ENCODE measurements at places on chromosomes 16 and 17.
A peak's percentile ranks its signal among the peaks of the same experiment; 100 is the strongest.

GRCh38 chr17:78234261-78234865, 2.9 kb downstream of the TMEM235 start:
- no peak for DNase-seq

DNA sequence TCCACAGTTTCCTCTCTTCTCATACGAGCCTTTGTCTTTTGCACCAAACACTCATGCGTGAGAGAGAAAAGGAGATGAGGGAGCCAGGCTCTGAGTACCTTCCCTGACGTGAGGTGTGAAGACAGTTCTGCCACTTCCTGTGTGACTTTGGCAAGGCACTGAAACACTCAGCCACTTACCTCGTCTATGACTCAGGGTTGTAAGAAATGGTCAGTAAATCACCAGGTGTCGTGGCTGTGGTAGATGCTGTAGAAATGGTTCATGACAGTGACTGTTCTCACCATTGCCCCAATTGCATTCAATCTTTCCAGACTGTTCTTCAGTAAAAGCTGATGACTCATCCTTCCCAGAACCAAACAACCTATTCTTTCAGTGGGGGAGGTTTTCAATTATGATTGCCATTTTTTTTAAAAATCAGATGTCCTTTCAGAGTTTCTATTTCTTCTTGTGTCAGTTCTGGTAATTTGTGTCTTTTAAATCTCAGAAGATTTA, 49.2 kb upstream of the CBFA2T3 start:
- DNase-seq = peak; percentile 35

- no peak for DNase-seq
These were observed 13.6 kb downstream of the ASPSCR1 start for GRCh38 chr17:81990836-81991683.

GRCh38 chr17:80005360-80006338, 30.0 kb downstream of the TBC1D16 start:
- peak; percentile 26 for DNase-seq

- DNase-seq = no peak
These were observed 160.0 kb upstream of the FOXF1 start for GRCh38 chr16:86350289-86350688.

DNA sequence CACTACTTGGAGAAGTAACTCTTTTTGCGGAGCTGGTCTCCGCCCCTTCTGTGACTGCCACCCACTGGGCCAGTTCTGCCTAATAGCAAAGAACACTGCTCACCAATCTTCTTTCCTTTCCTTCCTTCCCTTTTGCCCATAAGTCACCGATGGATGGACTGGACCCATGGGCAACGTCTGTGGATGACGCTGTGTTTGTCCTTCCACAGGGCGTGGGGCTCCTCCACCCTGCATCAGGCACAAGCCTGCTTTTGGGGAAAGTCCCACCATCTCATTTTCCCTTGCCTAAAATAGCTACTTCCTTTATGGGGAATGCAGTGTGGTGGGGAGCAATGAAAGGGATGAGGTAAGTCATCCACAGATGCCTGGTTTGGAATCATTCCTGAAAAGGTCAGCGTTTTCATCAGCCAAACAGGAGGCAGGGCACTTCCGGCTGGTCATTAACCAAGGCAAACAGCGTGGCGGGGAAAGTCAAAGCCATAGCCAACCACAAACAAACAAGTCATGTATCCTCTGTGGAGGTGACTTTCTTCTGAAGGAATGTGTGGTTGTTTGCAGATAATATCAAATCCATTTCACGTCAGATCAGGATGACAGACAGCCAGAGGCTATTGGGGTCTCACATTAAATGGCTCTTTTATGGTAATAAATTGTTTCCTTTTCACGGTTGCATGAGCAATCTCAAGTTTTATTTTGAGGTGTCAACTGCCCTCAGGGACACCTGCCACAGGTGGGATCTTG, 30.7 kb upstream of the MED9 start:
- no peak for DNase-seq

GRCh38 chr17:58783380-58783779, 27.7 kb downstream of the PPM1E start:
- no peak for DNase-seq

DNA sequence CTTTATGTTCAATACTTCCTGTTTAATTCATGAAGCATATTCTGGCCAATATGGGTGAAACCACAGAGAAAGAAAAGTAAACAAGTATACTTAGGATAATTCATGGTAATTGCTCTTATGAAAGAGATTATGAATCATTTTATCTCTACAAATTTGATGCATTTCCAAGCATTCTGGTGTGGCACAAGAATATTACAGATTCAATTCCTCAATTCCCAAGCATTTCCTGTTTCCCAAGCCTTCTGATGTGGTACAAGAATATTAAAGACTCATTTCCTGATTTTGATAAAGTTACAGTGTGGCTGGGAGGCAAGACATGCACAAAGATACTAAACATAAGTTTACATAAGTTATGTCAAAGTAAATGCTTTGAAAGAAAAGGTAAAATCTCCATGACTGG, 126.1 kb upstream of the NUDT7 start:
- no peak for DNase-seq

GRCh38 chr16:28258567-28258966, 33.8 kb upstream of the SBK1 start:
- no peak for DNase-seq

GRCh38 chr16:67842509-67843342, 606 bp downstream of the THAP11 start:
- DNase-seq = no peak

GRCh38 chr16:2927010-2927646, 15.4 kb downstream of the FLYWCH1 start:
- peak; percentile 80 for DNase-seq

DNA sequence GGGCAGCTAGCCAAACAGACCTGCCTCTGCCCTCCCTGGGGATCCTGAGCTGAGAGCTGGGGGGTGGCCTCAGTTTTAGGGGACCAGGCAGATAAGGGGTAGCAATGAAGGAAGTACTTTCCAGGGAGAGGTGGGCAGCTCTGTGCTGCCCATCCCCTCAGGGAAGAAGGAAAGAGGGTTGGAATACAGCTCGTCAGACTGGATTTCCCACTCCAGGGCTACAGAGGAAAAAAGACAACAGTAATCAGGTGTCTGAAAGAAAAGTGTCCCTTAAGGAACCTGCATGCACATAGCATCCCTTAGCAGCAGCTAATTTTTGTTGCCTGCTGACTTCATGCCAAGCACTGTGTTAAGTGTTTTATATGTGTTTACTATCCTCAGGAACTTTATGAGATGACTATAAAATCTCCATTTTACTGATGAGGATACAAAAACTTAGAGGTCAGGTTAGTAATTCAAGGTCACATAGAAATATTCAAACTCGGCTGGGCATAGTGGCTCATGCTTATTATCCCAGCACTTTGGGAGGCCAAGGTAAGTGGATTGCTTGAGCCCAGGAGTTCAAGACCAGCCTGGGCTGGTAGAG, 3.2 kb upstream of the MRPL58 start:
- DNase-seq = no peak

GRCh38 chr16:65743558-65743957, 621.7 kb upstream of the CDH11 start:
- no peak for DNase-seq

DNA sequence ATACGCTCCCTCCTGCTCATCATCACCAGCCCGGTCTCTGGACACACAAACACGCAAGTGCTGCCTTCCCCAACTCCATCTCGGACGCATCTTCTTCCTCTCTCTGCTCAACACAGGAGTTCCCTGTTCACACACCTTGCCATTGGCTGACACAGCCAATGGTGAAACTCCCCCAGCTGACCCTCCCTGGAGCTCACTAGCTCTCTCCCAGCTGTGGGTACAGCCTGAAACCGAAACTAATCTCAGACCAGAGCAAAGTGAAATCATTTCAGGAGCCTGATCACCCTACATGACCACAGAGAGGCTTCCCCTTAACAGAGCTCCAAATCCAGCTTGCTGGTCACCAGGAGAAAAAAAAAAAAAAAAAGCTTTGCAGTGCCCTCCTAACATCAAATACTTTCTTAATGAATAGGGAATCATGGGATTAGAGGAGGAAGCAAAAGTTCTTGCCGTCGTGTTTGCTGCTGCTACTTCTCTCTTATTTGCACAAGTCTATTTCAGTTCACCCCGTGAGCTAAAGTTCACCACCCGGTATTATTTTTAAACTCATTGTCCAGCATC, 8.3 kb downstream of the CUEDC1 start:
- no peak for DNase-seq

DNA sequence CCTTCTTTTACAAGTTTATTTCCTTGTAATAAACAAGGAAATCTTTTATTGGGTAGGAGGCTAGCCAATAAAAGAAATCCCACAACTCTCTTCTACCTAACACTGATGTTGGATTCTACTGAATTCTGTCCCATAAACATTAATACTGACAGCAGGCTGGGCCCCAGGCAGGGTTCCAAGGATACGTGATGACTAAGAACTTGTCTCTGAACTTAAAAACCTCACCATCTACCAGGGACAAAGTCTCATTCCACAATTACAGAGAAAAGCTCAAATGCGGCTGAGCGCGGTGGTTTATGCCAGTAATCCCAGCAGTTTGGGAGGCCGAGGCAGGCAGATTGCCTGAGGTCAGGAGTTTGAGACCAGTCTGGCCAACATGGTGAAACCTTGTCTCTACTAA, 64.9 kb downstream of the ARHGAP17 start:
- DNase-seq = no peak

DNA sequence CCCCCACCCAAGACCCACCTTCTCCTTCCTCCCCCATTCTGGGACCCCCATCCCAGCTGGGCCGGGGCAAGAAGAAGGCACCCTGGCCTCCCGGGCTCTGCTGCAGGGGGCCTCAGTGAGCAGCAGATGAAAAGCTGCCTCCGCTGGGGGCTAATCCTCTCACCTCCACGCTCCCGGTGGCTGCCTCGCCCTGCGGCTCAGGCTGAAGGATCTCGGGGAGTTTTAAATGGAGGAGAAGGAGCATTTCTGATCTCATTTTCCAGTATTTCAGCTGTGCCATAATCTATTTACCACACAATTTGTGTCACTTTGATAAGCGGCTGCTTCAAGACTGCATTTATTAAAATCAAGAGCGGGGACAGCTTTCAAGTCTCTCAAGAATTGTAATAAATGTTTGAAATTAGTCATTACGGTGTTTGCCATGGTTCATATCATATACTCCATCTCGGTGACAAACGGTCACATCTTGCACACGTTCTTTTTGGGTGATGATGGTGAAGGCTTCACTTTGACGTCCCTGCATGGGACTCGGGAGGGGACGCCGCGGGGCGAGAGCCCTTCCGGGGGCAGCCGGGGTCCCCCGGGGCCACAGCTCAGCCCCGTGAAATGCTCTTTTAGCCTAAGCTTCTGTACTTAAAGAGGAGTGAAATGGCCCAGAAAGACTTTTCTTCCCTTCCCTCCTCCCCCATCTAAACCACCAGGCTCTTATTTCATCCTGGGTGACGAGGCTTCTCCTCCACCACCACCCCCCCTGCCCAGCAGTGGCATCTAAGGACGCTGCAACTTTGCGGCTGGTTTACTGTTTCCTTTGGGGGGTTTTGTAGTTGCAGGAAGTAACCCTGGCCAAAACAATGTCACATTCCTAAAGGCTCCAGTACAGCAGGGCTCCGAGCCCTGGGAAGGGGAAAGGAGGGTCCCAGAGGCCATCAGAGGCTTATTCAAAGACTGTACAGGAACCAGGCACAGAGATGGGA, 313.1 kb upstream of the TNRC6C start:
- DNase-seq = peak; percentile 17

DNA sequence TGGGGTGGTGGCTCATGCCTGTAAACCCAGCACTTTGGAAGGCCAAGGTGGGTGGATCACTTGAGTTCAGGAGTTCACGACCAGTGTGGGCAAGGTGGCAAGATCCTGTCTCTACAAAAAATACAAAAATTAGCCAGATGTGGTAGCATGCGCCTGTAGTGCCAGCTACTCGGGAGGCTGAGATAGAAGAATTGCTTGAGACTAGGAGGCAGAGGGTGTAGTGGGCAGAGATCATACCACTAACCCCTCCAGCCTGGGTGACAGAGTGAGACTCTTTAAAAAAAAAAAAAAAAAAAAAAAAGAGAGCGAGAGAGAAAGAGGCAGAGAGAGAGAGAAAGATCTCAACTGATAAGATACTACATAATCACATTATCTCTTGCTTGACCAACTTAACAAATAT, 45.9 kb downstream of the KANSL1 start:
- no peak for DNase-seq

DNA sequence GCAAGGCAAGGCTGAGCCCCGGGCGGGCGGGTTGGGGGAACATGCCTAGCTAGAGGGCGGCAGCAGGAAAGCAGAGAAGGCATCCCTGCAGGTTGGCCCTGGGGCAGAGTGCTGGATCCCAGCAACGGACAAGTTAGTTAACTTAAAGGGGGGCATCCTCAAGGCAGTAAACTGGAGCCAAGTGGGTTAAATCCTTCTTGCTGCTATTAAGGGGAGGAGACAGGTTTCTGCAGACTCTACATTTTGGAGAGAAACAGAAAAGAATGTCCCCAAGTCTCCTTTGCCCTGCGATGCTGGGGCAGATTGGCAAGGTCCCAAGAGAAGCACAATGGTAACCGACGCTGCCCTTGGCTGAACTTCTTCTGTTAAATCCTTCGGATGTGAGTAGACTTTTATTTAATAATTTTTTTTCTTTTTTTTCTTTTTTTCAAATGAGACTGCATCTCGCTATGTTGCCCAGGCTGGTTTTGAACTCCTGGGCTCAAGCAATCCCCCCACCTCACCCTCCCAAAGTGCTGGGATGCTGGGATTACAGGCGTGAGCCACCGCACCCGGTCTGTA, 14.0 kb downstream of the ATP5PD start:
- DNase-seq = no peak

DNA sequence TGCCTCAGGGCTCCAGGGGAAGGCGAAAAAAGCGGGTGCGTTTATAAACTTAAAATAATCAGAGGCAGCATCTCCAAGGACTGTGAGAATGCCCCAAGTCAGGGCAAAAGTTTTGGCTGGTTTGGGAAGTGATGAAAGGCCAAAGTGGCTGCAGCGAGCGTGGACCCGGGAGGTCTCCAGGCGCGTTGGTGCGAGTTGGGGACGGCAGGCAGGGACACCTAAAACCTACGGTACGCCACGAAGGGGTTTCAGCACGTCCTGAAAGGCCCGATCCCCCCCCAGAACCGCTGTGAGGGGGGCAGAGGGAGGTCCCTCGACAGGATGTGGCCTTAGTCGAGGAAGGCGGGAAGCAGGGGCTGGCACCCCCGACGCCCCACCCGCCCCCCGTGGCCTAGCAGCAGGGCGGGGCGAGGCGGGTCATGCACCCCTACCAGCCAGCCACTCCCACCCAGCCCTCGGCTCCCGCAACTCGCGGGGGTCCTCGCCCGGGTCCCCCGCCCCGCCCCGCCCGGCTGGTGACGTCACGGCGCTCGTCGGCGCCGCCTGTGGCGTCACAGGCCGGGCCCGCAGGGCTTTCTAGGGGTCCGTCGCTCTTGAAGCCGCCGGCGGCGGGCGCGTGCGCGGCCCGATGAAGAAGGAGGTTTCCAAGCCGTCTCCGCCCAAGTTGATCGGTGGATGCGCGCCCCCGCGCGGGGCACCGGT, at the start of gene MYCBPAP:
MYCBPAP (plus strand) TSS at position 569 of the 702 bp plus-strand sequence. CDS start 236 bp downstream, outside the sequence.
- peak; percentile 60 for DNase-seq

- DNase-seq = no peak
These were observed 17.8 kb downstream of the SPECC1 start for GRCh38 chr17:20026960-20027359.
